Dorsolateral prefrontal cortex (tissue), 122 donors: ENCODE measurements at places on chromosomes 3 and 15.
A peak's percentile ranks its signal among the peaks of the same experiment; 100 is the strongest.

DNA sequence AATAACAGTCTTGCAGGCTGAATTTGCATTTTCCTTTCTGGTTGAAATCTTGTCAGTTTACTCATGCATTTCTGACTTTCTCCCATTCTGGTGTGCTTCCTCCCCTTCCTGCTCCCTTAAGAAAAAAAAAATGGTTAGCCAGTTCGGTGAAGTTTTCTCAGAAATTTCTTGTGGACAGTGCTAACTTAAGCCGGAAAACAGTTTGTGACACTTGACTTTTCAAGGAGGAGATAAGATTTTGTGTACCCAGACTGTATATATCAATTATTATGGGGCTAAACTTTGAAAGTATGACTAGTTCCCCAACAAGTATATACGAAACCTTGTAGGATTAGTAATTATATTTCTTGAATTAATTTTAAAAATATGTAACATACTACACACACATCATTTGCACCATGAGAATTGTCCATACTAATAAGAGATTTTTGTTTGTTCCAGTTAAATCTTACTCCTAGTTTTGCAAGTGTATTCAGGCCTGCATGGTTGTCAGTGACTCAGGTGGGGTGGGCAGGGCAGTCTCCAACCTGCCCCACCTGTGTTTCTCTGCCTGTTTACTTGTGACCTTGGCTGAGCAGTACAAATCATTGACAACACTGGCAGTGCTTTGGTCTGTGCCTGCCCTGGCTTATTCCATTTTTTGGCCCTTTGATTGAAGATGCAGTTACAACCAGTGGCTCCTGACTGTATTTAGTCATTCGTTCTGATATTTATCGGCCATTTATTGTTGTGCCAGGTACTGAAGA, 19.1 kb downstream of the UBE2E1 start:
- no peak for DNase-seq

DNA sequence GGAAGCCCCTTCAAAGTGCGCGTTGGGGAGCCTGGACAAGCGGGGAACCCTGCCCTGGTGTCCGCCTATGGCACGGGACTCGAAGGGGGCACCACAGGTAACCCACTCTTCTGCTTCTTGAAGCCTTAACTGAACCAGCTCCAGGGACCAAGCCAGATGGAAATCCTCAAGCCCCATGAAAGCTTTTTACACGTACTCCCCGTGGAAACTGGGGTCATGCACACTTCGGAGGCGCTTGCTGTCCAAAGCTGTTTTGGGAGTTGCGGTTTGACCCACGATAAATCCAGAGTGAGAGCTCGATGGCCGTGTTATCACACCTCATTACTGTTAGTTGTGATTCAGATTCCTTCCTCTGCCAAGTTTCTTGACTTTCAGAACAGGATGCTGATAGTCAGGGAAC, 47.5 kb downstream of the DNASE1L3 start:
- DNase-seq = no peak

DNA sequence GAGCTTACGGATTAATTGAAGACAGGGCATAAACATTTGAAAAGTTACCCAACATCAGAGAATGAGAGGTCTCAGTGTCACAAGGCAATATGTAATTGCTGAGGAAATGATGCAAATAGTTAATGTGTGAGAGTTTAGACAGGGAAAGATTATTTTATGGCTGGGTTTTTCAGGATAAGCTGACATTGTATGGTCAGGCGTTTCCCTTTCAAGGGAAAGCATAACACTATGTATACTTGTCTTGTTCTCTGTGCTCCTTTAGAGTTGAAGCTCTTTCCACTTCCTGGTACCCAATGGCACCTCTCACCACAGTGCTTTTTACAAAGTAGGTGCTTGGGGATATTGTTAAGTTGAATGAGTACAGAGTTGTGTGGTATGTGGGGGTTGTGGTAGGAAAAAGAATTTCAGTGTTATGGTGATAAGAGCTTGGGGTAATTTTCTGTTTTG, 19.9 kb downstream of the IQGAP1 start:
- DNase-seq = no peak

- DNase-seq = no peak
Observed at GRCh38 chr3:132973441-132973840, 64.8 kb upstream of the TMEM108 start.

- peak; percentile 80 for DNase-seq
Observed at GRCh38 chr3:52041118-52041731, 15.1 kb downstream of the DUSP7 start.

DNA sequence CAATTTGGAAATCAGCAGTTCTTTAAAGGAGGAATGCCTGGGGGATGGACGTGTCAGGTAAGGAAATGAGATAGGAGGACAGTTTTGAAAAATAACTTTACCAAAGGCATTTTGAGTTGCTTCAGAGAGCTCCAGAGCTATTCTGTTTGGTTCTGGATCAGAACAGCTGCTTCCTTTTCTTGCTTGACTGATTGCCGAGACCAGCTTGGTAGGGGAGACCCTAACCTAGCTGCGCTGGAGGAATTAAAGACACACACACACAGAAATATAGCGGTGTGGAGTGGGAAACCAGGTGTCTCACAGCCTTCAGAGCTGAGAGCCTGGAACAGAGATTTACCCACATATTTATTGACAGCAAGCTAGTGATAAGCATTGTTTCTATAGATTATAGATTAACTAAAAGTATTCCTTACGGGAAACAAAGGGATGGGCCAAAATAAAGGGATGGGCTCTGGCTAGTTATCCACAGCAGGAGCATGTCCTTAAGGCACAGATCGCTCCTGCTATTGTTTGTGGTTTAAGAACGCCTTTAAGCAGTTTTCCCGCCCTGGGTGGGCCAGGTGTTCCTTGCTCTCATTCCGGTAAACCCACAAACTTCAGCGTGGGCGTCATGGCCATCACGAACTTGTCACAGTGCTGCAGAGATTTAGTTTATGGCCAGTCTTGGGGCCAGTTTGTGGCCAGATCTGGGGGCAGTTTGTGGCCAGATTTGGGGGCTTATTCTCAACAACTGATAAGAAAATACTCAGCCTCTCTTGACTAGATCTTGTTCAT, 556.0 kb downstream of the ROBO1 start:
- DNase-seq = no peak

GRCh38 chr15:35926007-35926380, 380.0 kb upstream of the DPH6 start:
- DNase-seq = no peak
